ENCODE measurements at places on chromosomes 6 and 20.

DNA sequence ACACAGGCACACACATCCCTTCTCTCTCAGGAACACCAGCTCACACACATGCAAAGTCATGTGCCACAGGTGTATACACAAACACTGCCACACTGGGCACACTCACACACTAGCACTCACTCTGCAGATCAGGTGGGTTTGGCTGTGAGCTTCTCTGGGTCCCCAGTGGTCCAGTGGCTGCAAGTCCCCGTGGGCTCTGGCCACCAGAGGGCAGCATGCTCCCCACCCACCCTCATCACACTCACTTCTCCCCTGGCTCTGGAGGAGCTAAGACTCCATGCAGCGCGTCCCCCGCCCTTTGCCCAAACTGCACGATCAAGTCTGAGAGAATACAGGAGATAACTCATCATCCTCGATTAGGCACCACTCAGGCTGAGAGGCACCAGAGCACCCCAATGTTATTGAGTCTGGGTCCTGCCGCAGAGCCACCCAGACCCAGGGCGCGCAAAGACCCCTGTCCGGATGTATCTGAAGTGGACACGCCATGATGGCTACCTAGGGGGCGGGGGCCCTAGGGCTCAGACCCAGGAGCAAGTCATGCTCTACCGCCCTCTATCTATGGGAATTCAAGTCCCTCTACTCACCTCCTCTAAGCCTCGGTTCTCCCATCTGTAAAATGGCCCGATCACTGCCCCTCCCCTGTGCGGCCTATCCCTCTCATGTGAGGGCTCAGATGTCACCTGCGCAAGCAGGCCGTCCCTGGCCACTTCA lies 90.5 kb downstream of the GRM4 start:
- DNase-seq, result peak; percentile 86

DNA sequence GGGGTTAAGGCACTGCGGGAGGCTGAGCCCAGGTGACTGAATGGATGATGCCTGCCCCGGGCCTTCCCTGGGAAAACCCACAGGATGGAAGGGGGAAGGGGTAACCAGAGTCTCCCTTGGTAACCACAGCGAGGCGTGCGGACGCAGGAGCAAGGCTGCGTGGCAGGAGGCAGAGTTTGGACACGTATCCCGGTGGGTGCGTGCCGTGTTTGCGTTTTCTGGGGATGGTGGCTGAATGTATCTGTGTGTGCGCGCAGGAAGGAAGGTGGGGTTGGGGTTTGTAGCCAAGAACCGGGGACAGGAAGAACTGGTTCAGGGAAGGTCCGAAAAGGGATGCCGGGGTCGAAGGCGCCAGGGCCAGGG lies 1.8 kb downstream of the MDGA1 start:
- DNase-seq, result no peak

DNA sequence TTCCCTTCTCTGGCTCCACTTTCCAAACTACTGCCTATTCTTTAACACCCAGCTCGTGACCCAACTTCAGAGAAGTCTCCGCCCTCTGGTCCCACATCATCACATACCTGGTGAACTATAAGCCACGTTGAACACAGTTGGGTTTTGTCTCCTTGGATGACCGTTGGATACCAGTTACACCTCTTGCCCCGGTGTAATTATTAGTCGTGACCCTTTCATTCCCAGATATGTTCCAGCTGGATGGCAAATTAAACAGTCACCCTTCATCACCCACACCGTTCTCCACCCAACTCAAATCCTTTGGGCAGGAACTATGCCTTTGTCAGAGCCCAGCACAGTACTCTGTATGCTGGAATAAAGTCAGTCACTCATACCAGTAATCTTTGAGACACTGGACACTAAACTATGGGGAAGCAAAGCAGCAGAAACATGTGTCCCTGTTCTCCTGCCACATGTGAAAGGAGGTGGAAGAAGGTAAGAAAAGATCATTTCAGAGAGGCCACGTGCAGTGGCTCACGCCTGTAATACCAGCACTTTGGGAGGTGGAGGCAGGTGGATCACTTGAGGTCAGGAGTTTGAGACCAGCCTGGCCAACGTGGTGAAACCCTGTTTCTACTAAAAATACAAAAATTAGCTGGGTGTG lies 22.5 kb downstream of the PLAGL2 start:
- DNase-seq, result no peak

- peak; percentile 58 for DNase-seq
Observed at GRCh38 chr6:18263418-18264218, 712 bp downstream of the DEK start.

GRCh38 chr6:168728056-168728455 lies 287.1 kb downstream of the SMOC2 start:
- DNase-seq, result no peak

GRCh38 chr6:124901084-124901483 lies 61.2 kb upstream of the RNF217 start:
- DNase-seq, result no peak

DNA sequence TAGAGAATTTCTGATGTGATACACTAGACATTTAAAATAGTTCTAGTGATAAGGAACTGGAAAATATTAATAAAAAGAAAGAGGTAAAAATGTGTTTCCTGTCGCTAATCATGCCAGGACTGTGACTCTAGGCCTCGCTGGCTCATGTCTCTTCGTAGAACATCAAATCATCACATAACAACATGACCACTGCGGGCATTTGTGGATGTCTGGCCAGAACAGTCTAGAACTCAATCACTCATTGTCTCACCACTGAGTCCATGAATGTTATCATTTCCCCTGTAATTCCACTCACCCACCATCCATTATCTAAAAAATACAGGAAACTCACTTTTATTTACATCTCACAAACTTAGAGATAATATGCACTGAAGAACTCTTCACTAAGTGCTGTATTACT lies 3.4 kb downstream of the HMGN3 start:
- DNase-seq, result no peak

DNA sequence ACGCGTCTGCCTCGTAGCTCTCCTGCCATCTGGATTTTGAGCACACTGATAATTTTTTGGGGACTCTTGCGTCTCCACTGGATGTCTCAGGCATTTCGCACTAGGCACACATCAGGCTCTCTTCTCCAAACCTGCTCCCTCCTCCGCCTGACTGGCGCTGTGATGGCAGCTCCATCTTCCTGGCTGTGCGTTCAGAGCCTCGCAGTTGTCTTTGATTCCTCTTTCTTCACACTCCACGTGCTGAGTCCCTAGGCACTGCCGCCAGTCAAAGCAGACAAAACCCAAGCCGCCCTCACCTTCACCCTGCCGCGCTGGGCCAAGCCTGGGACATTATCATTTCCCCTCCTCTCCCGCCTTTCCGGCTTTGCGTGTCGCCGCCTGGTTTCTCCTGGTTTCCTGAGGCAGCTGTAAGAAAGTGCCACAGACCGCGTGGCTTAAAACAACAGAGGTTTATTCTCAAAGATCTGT lies 778 bp downstream of the PSMG4 start:
- DNase-seq, result peak; percentile 75

- peak; percentile 82 for DNase-seq
Observed at GRCh38 chr6:1524040-1524480, 85.7 kb upstream of the FOXC1 start.

DNA sequence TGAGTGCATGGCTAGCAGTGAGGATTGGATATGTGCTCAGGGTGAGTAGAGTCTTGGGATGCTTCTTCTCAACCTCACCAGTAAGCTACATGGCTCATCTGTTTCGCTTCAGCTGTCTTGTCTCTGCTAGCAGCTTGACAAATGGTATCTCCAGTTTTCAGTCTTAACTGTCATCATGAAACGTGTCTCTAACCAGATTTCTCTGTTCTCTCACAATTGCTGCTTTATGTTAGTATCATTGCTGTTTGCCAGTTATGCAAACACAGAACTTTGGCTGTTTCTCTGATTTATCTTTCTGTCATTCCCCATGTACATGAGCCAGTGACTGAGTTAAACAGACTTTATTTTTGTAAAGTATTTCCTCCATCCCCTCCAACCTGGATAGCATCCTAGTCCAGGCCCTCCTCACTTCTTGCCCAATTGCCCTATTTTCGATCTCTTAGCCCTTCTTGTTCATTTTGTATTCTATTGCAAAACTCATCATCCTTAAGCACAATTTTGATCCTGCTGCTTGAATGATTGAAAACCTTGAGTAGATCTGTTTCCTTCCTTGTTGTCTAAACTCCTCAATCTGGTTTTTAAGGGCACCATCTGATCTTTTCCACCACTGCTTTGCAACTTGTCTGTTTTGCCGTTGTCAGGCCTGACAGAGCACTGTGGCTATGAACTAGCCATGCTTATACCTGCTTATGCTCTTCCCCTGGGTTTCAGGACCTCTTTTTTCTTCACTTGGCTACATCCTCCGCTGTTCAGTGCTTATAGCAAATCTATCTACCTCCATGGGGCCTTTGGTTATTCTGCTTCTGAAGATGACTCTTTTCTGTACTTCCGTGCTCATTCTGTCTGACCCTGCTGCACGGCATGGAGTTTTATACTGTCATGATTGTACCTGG lies 37.7 kb upstream of the ADIG start:
- DNase-seq, result no peak

DNA sequence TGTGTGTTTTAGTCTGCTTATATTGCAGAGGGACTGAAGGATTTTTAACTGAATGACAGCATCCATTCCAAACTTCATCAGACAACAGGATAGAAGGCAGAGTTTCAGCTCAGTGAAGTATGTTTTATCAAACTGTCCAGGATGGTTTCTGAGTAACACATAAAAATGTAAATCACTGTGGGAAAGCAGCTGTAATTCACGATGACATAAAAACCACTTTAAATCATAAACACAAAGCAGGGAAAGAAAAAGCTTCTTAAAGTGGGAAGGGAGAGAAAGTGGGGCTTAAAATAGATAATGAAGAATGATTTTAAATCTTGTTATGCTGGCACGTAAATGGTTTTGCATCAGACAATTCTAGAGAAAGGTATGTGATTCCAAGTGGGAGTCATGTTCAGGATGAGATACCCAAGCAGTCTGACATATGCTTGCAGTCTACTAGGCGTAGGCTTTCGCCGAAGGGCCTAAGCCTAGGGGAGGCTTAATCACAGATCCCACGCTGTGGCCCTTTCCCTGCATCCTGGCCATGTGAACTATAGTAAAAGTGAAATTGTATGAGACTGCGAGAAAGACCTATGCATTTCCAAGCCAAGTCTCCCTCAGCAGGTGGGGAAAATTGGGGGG lies 610.6 kb downstream of the PRKN start:
- DNase-seq, result no peak

DNA sequence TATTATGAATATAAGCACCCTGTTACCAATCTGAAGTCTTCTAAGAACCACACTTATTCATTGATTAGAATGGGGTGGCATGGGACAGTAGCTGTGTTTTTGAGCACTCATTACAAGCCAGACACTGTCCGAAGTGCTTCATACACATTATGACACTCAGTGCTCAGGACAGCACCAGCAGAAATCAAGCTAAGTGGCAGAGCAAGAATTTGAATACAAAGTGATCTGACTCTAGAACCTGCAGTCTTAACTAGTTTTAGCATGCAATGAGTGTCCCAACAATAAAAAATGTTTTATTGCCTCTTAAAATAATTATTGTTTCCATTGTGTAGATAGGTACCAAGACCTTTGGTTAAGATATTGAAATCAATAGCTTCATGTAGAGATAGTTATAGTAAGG lies 39.1 kb upstream of the GLP1R start:
- no peak for DNase-seq

GRCh38 chr6:53704700-53705099 lies 39.1 kb upstream of the KLHL31 start:
- DNase-seq, result no peak

- peak; percentile 88 for DNase-seq
Observed at GRCh38 chr20:4613718-4614620, 107.7 kb upstream of the PRND start.

GRCh38 chr6:16694781-16695578 lies 66.3 kb downstream of the ATXN1 start:
- peak; percentile 35 for DNase-seq

DNA sequence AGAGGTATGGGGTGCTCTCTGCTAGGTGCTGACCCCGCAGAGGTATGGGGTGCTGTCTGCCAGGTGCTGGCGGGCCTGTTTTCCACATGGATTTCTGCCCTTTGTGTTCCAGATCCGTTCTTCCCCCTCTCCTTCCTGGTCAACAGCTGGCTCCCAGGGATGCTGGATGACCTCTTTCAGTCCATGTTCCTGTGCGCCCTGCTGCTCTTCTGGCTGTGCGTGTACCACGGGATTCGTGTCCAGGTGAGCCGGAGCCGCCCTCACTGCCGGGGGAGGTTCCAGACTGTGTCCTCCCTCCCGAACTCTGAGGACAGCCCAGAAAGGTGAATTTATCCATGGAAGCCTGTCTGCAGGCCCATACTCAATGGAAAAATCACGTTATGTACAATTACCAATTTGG lies 36.3 kb downstream of the DYNLT1 start:
- DNase-seq, result no peak

GRCh38 chr6:37565267-37566110 lies 65.8 kb upstream of the CCDC167 start:
- DNase-seq, result peak; percentile 6

DNA sequence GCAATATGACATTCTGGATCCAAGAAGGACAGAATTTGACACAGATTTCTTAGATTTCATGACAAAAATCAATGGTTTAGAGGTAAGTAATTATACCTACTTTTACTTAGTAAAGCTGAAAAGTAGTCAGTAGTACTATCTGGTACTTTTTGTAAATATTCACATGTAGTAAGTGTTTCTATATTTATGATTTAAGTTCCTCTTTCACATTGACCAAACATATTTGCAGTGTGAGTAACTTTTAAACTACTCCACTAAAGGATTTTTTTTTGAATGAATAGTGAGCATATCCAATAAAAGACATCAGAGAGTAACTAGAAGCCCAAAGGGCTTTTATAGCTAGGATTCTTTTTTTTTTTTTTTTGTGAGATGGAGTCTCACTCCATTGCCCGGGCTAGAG lies 60.8 kb downstream of the DNAH8 start:
- DNase-seq, result no peak

DNA sequence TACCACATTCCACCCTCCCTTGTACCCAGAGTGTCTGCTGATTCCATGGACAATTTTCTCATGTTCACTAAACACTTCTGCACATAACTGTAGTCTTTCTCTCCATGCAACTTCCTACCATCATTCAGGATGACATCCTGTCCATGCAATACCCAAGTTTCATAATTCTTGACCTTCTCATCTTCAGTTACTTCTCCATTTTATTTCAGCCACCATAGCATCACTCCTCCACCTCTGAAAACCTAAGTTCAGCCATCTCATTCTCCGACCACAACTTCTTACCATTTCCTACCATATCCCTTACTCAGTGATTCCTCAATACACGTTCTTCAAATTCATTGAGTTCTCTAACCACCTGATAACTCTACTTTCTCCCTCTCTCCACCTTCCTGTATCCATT lies 216.5 kb upstream of the TENT5A start:
- peak; percentile 21 for DNase-seq

DNA sequence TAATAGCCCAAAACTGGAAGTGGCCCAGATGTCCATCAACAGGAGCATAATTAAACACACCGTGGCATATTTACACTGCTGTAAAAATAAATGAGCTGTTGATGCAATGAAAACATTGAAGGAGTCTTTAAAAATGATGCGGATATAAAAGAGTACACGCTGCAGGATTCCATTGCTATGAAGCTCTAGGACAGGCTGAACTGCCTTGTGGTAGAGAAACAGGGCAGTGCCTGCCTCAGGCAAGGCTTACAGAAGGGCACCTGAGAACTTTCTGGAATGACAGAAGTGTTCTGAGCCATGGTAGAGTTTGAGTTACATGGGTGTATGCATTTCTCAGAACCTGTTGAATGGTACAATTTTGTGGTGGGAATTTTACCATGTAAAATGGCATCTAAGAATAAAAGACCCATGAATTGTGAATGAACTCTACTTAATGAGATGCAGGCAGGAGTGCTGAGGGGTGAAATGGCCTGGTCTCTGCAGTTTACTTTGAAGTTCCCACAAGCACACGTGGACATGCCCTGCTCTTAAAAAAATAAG lies 45.3 kb upstream of the RIN2 start:
- no peak for DNase-seq

- peak; percentile 53 for DNase-seq
Observed at GRCh38 chr6:6972456-6972855, 135.3 kb upstream of the RREB1 start.

All from hematopoietic multipotent progenitor cell treated with erythropoietin and hydrocortisone succinate and interleukin-3 and kit ligand, for 4 days (in vitro differentiated cells).